Naive B cell (primary cell): ENCODE measurements at places on chromosomes 4 and X.

GRCh38 chrX:22105231-22105630 lies 73.1 kb downstream of the PHEX start:
- DNase-seq = no peak

GRCh38 chr4:104345598-104346242 lies 149.0 kb downstream of the CXXC4 start:
- no peak for DNase-seq

GRCh38 chrX:120331116-120331515 lies 19.9 kb upstream of the TMEM255A start:
- no peak for DNase-seq

DNA sequence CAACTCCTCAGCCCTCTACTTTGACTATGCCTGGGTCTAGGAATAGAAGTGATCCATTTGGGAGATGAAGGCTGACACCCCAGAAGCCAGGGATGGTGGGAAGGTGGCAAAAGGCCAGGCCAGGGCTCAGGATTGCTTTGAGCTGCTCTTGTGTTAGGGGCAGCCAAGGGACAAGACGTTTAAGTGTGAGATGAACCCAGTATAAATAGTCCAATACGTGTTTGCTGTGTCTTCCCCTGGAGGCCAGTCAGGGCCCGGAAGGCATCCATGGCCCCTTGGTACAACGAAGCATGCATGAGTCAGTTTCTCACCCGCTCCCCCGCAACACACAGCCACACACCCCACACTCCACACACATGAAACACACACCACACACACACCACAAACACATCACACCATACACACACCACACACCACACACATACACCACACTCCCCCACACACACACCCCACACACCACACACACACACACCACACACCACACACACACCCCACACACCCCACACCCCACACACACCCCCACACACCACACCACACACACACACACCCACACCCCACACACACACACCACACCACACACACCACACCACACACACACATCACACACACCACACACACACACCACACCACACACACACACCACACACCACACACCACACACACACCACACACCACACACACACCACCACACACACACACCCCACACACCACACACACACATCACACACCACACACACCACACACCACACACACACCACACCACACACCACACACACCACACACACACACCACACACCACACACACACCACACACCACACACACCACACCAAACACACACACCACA lies 5.1 kb downstream of the STARD8 start:
- DNase-seq = no peak

GRCh38 chr4:114103908-114104307 lies 124.5 kb upstream of the ARSJ start:
- no peak for DNase-seq

DNA sequence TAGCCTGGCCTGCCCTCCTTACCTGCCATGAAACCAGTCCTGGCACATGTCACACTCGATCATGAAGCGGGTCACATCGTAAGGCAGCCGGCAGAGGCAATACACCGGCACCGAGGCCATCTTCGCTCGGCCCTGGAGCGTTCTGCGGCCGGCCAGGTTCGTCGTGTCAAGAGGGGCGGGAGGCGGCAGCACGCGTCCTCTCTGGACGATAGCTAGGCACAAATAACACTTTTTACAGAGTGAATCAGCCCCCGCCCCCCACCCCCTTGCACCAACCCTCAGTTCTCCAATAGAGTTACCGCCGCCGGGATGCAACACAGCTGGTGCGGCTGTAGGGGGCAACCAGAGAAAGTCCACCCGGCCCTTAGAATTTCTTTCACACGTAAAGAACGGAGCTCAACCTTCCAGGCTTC lies 1.7 kb downstream of the PHF8 start:
- peak; percentile 20 for DNase-seq

DNA sequence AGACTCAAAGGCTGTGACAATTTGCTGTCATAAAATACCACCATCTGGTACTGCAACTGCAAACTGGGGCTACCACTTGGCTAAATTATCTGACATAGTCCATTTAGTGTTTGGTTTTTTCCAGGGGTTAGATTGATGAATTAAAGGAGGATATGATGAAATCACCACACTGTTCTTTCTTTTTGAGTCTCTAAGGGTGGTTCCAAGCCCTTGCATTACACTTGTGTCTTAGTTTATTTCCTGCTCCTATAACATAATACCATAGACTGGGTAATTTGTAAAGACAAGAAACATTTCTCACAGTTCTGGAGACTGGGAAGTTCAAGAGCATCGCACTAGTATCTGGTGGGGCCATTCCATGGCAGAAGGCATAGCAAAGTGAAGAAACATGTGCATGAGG lies 32.0 kb upstream of the CD38 start:
- DNase-seq = no peak

- DNase-seq = no peak
Measured at GRCh38 chrX:29422034-29422433, 793.3 kb upstream of the MAGEB2 start.

GRCh38 chrX:53115550-53115874 lies 21.6 kb downstream of the KANTR start:
- no peak for DNase-seq

DNA sequence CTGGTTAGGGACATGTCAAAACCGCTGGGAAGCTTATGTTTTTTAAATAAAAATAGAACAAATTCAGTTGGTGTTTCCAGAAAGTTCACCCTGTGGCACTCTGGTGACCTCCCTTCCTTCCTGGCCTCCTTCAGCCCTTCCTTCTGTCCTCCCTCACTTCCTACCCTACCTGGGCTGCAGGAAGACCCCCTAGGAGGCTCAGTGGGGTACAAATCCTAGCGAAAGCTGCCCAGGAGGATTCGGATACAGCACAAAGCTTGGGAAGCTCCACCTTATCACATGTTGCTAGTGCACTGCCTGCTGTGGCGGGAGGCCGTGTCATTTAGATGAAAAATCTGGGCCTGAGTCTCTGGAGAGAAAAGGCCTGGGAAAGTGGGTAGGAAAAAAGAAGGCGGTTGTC lies 60.5 kb downstream of the FHDC1 start:
- DNase-seq = no peak
